ENCODE measurements at places on chromosomes 2 and 18.

DNA sequence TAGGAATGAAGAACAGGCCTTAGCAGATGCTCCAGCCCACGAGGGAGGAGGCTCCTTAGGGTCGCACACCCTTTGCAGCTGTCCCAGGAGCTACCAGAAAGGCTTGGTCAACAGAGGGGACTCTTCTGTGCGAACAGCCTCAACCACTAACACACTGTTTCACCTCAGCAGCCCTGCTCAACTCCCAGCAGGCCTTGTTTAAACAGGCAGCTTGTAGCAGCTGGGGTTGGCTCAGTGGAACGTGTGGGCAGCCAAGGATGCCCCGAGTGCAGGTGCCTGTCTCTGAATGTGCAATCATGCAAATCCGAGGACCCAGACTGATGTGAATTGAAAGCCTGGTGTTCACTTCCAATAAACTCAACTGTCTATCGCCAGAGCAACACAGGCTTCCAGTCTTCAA, 88.7 kb upstream of the CXCR4 start:
- no peak for DNase-seq

DNA sequence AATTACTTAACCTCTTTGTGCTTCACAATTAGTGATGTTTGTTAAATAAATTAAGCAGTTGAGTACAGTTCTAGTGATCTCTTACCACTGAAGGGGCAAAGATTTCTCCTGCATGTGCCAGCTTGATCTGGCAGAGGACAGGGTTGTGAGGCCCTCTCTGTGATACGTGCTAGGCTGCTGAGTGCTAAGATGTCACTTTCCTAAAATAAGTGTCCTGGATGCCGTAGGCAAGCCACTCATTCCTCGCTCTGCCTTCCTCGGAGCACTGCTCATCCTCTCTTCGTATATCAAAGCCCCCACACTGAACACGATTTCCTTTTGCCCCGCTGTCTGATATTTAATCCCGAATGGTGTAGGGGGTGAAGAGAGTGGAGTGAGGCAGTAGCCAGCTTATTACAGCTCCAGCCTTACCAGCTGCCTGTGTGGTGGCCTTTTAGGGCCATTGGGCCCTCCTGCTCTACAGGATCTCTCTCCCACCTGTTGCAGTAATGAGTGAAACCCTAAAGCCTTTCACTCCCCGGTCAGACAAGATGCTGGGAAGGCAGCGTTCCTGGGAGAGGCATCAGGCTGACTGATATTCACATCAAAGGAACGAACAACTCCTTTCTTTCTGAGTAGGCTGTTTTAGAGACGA, 40.5 kb downstream of the PTPRM start:
- no peak for DNase-seq

GRCh38 chr2:240438810-240439697, 3.6 kb downstream of the GPC1 start:
- DNase-seq, result no peak

GRCh38 chr2:12709207-12709522, 7.6 kb upstream of the TRIB2 start:
- no peak for DNase-seq

GRCh38 chr2:103738108-103738507, 976.3 kb downstream of the TMEM182 start:
- no peak for DNase-seq

DNA sequence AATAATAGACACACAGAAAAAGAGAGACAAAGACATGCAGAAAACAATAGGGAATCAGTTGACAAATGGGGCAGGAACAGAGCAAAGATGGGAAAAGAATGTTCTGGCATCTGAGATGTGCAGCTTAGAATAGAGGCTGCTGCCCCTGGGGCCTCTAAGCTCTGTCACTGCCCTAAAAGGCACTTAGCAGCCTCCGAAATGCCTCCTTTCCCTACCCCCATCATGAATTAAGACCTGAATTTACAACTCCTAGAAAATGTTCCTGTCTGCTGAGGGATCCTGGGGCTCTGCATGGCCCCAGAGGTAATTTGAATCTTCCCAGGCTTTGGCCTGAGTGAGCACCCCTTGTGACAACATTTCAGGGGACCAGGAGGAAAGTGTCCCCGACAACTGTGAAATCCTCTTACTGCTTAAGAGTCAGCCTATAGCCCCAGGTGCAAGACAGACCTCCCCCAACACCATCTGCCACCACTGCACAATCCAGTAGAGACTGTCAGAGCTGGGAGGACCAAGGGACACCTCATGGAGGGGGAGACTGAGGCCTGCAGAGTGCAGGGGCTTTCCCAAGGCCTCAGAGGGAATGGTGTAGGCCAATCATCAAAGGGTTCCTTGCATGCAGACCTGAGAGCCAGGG, 24.8 kb downstream of the MRPL35 start:
- no peak for DNase-seq

DNA sequence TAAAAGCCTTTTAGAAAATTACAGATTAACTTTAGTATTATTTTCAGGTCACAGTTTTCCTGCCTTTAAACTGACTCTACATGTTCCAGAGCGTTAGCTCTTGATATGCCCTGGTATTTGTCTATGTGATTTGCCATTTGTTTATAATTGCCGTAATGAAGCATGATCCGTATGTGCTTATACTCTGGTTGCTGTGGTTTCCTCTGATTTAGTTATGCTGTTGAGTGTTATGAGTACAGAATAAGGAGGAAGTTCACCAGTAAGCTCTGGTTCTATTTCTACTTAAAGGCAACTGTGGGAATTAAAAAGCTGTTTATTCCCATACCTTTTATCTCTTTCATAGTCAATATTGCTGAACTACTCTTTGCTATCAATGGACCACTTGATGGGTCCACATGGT, 123.5 kb downstream of the OSBPL6 start:
- DNase-seq, result no peak

GRCh38 chr2:10087360-10087759, 7.1 kb upstream of the CYS1 start:
- no peak for DNase-seq

GRCh38 chr18:22624176-22624575, 206.5 kb upstream of the CTAGE1 start:
- no peak for DNase-seq

DNA sequence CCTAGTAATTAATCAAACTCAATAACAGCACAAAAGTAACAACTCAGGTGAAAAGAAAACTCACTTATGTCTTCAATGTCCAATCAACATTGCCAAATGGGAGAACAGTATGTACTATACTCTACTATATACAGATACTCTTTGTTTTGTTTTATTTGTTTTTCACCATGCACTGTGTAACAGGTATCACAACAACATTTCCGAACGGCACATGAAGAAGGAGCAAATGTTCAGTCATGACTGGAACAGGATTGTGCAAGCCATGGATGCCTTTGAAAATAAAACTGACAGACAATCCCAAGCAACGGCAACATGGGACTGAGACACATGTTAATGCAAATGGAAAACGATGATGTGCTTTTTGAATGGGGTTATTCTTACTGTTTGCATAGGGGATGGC, 334.9 kb upstream of the THUMPD2 start:
- no peak for DNase-seq

DNA sequence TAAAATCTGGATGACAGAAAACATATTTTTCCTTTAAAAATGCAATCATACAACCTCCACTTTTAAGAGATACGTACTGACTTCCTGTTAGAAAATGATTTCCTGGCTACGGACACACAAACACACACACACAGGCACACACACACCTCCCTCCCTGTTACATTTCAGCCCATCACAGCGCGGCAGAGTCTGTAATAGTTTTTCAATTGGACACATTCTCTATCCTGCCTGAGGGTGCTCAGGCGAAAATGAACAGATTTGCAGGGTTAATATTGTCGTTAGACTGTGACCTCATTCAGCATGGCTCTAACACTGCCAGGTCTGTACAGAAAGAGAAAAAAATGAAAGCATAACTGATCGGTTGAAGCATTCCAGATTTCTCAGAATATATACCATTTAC, 45.0 kb downstream of the KCTD1 start:
- no peak for DNase-seq

- DNase-seq, result no peak
Observed at GRCh38 chr2:227674485-227674884, 7.9 kb downstream of the SCYGR5 start.

GRCh38 chr2:60884800-60885199, 3.4 kb downstream of the REL start:
- DNase-seq, result no peak

GRCh38 chr18:44946529-44947113, 265.9 kb downstream of the SETBP1 start:
- peak; percentile 2 for DNase-seq
